NCI-H1694 treated with DMSO at 0.1 percent for 48 hours (cell line): ENCODE measurements at places on chromosomes 6 and 20.

- DNase-seq: no peak
Observed at GRCh38 chr20:9460518-9460917, 53.9 kb upstream of the LAMP5 start.

GRCh38 chr6:13807696-13808095 lies 6.7 kb downstream of the MCUR1 start:
- no peak for DNase-seq

- DNase-seq: no peak
Observed at GRCh38 chr6:16238963-16239797, 793 bp downstream of the GMPR start.

- no peak for DNase-seq
Observed at GRCh38 chr6:168516944-168517741, 76.2 kb downstream of the SMOC2 start.

GRCh38 chr6:163416557-163417253 lies 2.2 kb downstream of the QKI start:
- DNase-seq: peak; percentile 34

DNA sequence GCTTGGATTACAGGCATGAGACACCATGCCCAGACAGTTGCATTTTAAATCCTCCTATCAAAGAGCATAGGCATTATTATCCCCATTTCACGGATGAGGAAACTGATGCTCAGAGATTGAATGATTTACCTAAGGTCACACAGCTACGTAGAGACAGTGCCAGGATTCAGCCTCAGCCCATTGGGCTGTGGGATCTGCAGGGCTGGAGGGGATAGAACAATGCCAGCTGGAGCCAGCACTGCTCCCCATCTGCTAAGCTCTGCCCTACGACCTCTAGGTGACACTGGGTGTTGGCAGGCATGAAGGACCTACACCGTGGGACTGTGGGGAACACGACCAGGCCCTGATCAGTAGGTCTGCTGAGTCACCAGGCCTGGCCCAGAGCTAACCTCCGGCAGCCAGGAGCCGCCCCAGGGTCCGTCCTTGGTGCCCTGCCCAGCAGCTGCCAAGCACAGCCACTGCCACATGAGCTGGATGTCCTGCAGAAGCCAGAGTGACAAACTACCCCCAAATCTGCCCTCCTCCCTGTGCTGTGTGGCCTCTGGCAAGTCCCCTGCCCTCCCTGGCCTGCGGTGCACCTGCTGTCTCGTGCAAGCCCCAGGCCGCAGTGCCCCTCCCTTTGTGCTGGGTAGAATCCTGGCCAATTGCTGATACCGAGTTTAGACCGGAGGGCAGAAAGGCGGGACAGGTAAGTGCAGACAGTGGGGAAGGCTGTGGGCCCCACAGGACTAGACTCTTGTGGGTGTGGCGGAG lies 47.6 kb upstream of the PTGIS start:
- no peak for DNase-seq

DNA sequence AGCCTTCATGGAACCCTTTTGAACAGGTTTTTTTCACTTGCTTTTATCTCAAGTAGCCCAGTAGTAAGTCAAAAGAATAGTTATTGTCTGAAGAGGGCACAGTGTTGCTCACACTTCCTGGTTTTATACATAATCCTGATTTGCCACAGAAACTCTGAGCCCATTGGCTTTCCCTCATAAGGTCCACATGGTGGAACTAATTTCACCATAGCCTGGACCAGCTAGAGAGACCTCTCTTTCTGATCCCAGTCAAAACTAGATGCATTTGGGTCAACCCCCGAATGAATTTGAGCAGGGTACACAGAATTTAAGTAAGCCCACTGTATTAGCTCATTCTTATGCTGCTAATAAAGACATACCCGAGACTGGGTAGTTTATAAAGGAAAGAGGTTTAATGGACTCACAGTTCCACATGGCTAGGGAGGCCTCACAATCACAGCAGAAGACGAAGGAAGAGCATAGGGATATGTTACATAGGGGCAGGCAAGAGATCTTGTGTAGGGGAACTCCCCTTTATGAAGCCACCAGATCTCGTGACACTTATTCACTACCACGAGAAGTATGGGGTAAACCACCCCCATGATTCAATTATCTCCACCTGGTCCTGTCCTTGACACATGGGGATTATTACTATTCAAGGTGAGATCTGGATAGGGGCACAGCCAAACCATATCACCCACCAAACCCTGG lies 6.2 kb downstream of the RWDD2A start:
- no peak for DNase-seq

GRCh38 chr6:136420853-136421252 lies 129.4 kb downstream of the MAP7 start:
- DNase-seq: no peak

DNA sequence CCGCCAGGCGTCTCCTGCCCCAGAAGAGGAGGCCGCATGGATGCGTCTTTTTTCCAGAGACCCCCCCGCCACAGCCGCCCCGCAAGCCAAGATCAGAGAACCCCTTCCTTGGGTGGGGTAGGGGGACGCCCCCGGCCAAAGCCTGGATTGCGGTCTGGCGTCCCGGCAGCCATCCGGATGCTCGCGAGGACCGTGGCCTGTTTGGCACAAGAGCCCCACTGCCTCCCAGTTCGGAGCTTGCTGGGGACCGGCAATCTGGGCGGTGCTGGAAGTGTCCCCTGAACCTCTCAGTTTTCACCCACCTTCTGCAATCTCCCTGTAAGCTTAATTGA lies 924 bp downstream of the FAM162B start:
- no peak for DNase-seq

GRCh38 chr6:131213501-131213990 lies 78.3 kb downstream of the AKAP7 start:
- no peak for DNase-seq

- DNase-seq: no peak
Observed at GRCh38 chr6:113187661-113188060, 669.5 kb upstream of the MARCKS start.

GRCh38 chr20:13238001-13238653 lies 17.1 kb downstream of the ISM1 start:
- no peak for DNase-seq

- no peak for DNase-seq
Observed at GRCh38 chr6:64046746-64047208, 411.2 kb downstream of the PHF3 start.

DNA sequence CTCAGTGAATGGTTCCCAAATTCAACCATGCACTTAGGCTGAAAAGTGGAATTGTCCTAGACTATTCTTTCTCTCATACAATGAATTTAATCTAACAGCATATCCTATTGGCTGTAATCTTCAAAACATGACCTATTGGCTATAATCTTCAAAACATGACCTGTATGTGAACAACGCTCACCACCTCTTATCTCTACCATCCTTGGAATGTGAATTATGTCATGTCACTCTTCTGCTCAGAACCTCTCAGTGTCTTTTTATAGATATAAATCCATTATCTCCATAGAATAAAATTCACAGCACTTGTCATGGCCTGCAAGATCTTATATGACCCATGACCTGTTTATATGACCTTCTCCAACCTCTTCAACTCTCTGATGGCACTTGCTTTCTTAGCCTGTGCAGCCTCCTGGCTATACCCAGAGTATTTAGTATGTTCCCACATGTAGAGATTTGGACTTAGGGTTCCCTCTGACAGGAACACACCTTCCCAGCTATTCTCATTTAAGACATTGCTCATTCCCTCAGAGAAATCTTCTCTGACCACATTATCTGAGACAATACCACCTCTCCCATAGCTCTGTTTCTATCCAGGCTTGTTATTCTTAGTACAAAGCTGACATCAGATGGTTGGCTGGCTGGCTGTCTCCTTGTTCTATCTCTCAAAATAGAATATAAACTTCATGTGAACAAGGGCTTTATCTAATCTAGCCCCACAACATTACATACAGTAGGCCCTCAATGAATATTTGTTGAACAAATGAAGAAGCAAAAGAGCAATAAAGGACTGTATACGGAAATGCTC lies 275.0 kb upstream of the PREP start:
- no peak for DNase-seq

DNA sequence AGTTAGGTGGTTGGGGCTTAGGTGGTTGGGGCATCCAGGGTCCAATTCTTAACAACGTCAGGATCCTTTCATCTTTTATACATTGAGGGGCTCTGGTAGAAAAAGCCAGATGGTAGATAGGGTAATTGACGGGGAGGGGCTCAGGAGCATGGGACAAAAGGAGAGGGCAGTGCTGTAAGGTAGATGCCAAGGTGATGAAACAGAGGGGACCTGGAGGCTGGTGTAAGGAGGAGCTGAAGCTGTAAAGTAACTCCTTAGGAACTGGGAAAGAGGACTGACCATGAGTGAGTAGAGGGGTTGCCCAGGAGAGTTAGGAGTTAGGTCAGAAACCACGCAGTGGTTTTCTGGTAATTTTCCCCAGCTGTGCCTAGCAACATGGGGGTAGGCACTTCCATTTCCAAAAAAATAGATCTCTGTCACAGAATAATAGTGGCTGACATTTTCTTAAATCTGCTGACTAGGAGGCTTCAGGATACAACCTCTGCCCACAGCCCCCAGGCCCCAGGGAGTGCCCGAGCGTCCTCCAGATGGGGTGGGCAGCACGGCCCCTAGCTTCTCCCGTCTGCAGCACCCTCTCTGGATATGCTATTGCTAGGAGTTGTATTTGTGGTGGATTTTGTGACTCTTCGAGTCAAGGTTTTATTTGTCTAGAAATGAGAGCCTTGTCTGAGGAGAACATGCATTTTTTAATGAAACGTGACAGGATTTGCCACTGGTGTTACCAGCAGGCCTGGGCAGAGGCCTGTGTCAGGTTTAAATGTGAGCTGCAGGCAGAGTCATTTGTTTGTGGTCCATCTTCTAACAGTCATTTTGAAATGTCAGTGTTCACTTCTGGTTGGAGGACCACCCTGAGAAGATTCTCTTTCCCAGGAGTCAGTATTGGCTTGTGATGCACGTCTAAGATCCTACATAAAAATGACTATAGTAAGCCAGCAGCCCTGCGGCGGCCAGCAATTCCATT lies 44.6 kb downstream of the TULP4 start:
- no peak for DNase-seq

- peak; percentile 56 for DNase-seq
Observed at GRCh38 chr20:41650231-41650948, 32.2 kb upstream of the CHD6 start.

GRCh38 chr6:53894091-53894490 lies 99.3 kb downstream of the LRRC1 start:
- DNase-seq: no peak

- DNase-seq: no peak
Observed at GRCh38 chr6:142884214-142885035, 60.6 kb downstream of the HIVEP2 start.
